ENCODE measurements at places on chromosomes 12 and 14.

- no peak for DNase-seq
Measured at GRCh38 chr12:49330032-49330619, 6.9 kb downstream of the C1QL4 start.

GRCh38 chr14:29821661-29822429, 105.8 kb downstream of the PRKD1 start:
- DNase-seq = no peak

DNA sequence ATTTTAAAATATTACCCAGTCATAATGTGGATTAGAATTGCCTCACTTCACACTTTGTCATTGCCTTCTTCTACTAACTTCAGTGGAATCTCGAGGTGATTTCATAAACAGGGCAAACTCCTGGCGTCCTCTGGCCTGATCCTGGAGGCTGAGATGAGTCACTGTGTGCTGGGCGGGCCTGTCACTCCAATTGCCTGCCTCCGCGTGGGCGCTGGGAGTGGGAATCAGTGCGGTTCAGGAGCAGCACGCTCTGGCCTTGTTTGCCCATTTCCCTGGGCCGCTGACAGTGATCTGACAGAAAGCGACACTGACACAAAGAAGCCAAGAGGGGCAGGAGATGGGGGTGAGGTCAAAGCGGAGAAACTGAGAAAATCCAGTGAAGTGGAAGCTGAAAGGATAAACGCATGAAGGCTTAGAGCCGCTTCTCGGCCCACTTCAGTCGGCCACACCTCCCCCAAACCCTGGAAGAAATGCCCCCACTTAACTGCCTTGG, 29.7 kb downstream of the LGR5 start:
- no peak for DNase-seq

- no peak for DNase-seq
Measured at GRCh38 chr12:103130564-103130963, 173.1 kb downstream of the ASCL1 start.

- no peak for DNase-seq
Measured at GRCh38 chr12:115042341-115042740, 358.4 kb upstream of the TBX3 start.

GRCh38 chr14:60485057-60485597, 736 bp downstream of the C14orf39 start:
- DNase-seq = no peak

DNA sequence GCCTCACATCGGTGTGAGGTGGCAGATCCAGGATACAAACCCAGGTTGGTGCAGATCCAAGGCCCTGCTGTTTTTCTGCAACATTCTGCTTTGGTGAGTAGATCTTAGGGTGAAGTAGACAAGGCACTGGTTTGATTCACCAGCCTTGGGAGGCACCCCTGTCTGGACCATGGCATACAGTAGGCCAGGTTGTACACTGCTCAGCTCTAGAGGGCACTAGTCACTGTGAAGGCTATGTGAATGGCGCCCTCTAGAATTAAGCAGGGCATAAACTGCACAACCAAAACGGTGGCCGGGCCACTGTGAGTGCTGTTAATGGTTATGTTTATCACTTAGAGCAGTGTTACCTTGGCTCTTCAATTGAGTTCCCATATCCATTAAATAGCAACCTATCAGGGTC, 280.6 kb upstream of the PWP1 start:
- no peak for DNase-seq

DNA sequence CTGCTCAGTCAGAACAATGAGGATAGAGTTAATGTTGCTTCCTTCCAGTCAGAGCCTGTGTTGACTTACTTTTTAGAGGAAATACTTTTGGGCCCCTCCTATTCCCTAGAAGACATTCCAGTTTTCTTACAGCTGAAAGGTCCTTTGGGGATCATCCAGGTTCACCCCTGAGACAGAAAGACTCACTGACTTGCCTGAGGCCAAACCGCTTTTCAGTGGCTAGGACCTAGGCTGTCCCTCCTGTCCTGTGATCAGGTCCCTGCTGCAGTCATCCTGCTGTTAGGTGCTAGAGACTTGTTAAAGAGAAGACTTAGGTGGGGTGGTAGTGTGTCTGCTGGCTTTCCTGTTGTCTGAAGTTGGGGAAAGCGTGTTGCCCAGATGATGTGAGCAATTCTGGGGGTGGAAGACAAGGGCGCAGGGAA, 39.6 kb downstream of the SUSD6 start:
- DNase-seq = no peak

DNA sequence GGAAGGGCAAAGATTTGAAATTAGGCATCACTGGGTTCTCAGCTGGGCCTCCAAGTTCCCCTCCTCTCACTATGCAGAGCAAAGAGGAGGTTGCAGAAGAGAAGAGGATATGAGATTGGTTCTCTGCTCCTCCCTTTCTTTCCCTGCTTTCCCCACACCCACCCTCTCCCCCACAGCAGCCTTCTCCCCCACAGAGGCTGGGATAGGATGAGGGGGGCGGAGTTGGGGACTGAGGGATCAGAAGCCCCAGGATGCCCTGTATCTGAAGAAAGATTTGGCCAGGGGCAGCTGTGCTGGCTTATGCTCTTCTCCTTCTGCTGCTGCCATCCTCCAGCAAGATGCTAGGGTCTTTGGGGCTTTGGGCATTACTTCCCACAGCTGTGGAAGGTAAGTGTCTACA, at the start of gene AMHR2:
Gene AMHR2, plus strand, starts transcription at position 259 of the 400 bp plus-strand sequence. Its CDS starts 80 bp downstream, at position 339.
- DNase-seq = no peak

DNA sequence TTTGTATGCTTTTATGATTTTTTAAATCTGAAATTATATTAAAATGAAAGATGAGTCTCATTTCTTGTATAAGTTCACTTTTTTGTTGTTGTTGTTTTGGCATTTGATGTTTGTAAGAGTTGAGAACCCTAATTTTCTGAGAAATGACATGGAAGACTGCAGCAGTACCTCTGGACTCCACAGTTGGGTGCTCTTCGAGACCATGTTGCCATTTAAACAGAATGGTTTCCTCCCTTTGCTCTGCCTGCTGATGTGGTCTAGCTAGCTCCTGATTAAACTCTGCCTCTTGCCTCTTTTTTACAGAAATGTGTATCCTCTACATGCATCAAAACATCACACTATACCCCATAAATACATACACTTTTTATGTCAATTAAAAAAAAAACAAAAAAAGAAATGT, 5.8 kb upstream of the LTA4H start:
- no peak for DNase-seq

- no peak for DNase-seq
Measured at GRCh38 chr12:63038713-63039100, 103.8 kb upstream of the PPM1H start.

- DNase-seq = no peak
Measured at GRCh38 chr12:97967831-97968230, 505.2 kb downstream of the RMST start.

GRCh38 chr14:61125867-61126572, 145.0 kb downstream of the SLC38A6 start:
- no peak for DNase-seq

GRCh38 chr12:65825183-65825506, 862 bp downstream of the HMGA2 start:
- no peak for DNase-seq

GRCh38 chr14:91685600-91685999, 46.3 kb downstream of the CATSPERB start:
- DNase-seq = no peak

- no peak for DNase-seq
Measured at GRCh38 chr12:25384038-25384892, 133.5 kb upstream of the KRAS start.

DNA sequence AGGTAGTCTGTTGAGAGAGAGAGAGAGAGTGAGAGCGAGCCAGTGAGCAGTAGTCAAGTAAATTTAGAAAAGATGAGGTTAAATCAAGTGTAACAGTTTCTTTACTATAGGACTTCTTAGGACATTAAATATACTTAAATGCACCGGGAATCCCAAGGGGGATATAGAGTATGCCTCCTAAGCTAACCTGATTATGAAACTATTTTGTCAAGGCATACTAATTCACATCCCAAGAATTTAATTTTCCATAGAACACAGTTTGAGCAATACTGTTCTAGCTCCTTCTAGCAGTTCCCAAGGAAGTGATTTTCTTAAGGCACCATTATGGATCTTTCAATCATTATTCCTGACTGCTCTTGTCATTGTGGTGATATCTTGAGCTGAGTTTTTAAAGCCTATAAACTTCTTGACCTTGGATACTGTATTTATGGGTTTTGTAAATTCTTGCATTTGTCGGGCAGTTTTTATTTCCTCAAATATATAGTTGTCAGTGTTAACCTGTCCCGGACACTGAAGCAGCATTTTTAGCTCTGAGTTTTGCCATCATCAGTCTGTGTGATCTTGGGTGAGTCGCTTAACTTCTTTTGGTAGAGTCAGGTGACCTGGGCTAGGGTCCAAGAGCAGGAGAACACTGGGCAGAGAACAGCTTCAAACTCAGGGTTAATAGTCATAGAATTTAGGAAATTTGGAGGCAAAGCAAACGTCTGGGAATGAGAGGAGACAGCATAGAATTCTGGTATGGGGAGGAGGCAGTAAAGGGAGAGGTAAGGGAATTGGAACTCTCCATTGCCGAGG, 196.5 kb upstream of the FRMD6 start:
- DNase-seq = no peak

DNA sequence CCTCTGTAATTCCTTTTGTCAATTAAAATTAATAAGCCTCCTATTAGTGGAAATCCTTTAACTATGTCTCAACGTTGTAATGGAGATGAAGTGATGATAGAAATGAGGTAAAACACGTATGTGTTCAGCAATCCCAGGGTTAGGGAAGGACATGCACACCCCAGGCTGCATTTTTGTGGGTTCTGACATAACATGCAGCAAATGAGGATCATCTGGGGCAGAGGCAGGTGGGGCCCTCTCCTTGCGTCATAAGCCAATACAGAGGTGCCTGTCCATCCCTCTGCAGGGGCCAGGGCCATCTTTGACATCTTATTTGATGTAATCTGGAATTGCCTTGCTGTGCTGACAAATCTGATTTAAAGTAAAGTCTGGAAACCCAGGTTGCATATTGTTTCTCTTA, 73.2 kb downstream of the MYRFL start:
- DNase-seq = no peak
